Panc1 (cell line): ENCODE measurements at places on chromosomes 12 and 14. TPM values are rescaled to one million over a fixed set of nuclear protein-coding genes. Genes with fewer than 3 reads are reported as not detected.

- no peaks in the 10 kb centered on the region for H3K36me3 ChIP-seq
- peaks cover 22% of the 10 kb centered on the region for H3K4me1 ChIP-seq
- DNase-seq = no peak
These were observed 874 bp downstream of the CDC42BPB start for GRCh38 chr14:103056322-103057027.

Gene SLC38A1
- 127 TPM for total RNA-seq

DNA sequence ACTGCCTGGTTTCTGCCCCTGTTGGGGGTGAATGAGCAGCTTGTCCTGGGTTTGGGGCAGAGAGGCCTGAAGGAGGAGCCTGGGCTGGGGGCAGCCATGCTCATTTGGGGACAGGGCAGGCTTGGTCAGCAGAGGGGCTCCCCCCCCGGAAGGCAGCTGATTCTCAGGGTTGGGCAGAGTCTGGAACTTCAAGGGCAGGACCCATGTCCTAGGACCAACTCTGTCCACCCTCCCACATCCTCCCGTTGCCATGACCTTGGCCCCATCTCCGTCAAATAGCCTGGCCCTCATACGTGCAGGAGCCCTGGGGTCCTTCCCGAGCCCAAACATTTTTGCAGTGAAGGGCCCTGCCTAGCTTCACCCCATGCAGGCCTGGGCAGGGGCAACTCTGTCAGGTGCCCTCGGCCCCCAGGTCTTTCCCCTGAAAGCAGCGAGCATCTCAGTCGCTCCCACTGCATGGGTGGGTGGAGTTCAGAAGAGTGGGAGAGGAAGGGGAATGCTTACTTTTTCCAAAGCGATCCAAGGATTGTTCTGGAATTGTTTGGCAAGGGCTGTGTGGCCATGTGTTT, 32.6 kb downstream of the TNFAIP2 start:
- no peaks in the 10 kb centered on the region for H3K36me3 ChIP-seq
- H3K27ac ChIP-seq = peak overlapping the region; percentile 44; the same call in 1 of the 2 replicates
- DNase-seq = no peak
- H3K4me1 ChIP-seq = peaks cover 25% of the 10 kb centered on the region

GRCh38 chr12:55852740-55853139, 10.0 kb upstream of the MMP19 start:
- no peak overlapping the region for H3K27ac ChIP-seq
- H3K36me3 ChIP-seq = no peaks in the 10 kb centered on the region
- no peak overlapping the region for H3K4me3 ChIP-seq

GRCh38 chr14:100490252-100490651, 97.0 kb downstream of the BEGAIN start:
- H3K27ac ChIP-seq = no peak overlapping the region
- no peaks in the 10 kb centered on the region for H3K36me3 ChIP-seq
- H3K4me1 ChIP-seq = peaks cover 2% of the 10 kb centered on the region; the same call in 1 of the 2 replicates
- DNase-seq = no peak
- no peak overlapping the region for H3K4me3 ChIP-seq

- H3K4me3 ChIP-seq = no peak overlapping the region
- no peak for DNase-seq
- H3K4me1 ChIP-seq = no peaks in the 10 kb centered on the region
- no peaks in the 10 kb centered on the region for H3K27me3 ChIP-seq
These were observed 291.5 kb downstream of the RPS29 start for GRCh38 chr14:49294621-49295148.

- H3K4me3 ChIP-seq = no peak overlapping the region
- no peak for DNase-seq
- H3K36me3 ChIP-seq = peaks cover 2% of the 10 kb centered on the region; the same call in 1 of the 2 replicates
- H3K27me3 ChIP-seq = no peaks in the 10 kb centered on the region
- H3K27ac ChIP-seq = peak overlapping the region; percentile 49
These were observed 2.7 kb upstream of the AHNAK2 start for GRCh38 chr14:104980611-104981531.
